SW 1271 (cell line): ENCODE measurements at places on chromosomes 12 and 14.

- no peak for DNase-seq
Observed at GRCh38 chr12:59075968-59076490, 155.7 kb upstream of the LRIG3 start.

GRCh38 chr12:98738539-98738938 lies 93.4 kb downstream of the APAF1 start:
- DNase-seq, result no peak

DNA sequence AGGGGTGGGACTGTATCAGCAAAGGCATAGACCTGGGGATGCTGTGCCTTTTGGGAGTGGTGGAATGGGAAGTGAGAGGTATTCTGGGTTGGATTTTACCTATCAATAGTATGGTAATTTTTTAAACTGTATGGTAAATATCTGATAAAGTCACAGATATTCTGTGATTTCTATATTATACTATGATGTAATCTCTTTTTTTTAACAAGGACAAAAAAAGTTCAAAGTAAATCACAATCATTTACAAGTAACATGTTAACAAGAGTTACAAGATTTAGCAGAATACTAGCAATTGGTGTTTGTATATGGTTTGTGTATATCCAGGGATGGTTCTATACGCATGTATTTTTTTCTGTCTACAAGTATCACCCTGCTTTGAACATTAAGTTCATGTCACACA lies 56.0 kb downstream of the BMAL2 start:
- no peak for DNase-seq

DNA sequence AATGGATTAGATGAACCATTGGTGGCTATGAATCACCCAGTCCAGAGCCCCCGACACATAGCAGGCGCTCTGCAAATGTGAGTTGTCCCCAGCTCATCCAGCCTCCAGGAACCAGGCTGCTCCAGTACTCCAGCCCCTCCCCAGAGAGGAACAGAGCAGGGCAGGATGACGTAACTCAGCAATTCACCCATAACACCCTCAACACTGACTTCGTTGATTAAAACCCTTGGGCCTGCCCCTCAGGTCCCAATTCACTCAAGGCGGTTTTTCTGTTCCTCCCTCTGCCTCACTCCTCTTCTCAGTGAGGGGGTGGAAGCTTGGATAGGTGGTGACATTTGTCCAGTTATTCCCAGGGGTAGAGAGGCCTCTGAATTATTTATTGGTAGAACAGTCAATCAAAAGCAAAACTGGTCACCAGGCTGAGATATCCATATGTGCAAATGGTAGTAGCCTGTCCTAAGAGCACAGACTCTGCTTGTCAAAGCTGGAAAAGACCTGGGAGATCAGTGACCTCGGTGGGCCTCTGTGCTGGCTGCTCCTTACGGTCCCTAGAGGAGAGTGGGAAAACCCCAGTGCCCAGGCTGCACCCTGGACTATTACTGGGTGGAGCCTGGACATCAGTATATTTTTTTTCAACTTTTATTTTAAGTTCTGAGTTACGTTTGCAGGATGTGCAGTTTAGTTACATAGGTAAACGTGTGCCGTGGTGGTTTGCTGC lies 97.0 kb downstream of the CMKLR1 start:
- no peak for DNase-seq

GRCh38 chr12:51381226-51382079 lies 9.8 kb downstream of the GALNT6 start:
- DNase-seq, result no peak

DNA sequence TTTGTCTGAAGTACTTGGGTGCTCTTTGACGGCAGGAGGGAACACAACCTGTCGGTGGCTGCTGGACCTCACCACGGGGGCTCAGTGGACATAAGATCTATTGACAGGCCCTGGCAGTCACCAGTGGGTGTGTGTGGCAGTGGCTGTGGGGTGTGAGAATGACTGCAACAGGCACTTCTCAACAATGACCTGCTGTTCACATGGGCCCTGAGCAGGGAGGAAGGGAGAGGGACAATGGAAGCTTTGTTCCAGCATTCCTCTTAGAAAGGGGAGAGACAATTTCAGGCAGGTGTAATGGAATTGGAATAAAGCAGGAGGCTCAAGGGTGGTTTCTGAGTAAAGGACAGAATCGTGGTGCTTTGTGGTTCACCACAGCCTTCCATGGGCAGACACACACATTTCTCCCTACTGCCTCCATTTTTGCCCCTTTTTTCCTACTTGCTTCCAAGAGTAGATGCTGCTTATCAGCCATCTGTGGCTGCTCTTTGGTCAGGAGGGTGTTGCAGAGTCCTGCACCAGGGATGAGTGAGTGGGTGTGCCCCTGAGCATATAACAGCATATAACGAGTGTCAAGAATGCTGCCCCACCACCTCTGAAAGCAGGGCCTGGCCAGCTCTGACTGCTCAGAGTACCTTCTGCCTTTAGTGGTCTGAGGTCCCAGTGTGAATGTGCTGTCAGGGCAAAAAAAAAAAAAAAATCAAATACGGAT lies 267.7 kb downstream of the RASSF9 start:
- no peak for DNase-seq

DNA sequence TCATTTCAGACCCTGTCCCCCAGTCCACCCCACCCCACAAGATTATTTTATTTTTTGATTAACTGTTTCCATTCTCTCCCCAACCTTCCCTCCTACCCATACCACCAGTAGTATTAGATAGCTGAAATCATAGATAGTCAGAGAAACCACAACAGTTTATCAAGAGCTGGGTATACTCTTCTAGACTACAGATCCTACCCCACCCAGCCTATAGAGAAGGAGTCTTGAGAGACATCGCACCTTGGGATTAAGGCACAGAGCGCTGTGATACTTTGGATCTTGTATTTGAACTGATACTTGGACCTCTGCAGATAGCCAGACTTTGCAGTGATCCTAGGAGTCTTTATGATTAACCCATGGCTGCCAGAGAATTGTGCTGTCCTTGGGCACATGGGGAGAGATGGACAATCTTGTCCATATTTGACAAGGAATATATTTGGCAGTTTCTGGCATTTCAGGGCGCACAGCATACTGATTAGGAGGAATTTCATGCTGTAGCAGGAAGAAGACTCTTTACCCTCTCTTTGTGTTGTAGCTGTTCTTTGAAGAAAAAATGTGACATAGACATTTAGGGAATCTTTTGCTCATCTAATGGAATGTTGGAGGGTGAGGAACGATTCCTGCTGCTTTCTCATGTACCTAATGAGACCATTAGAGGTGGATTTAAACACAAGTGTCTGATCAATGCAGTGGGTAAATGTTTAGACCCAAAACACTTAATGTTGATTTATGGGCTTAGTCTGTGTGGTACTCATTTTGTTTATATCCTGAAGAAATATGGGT lies 982 bp downstream of the RBMS2 start:
- DNase-seq, result peak; percentile 49

DNA sequence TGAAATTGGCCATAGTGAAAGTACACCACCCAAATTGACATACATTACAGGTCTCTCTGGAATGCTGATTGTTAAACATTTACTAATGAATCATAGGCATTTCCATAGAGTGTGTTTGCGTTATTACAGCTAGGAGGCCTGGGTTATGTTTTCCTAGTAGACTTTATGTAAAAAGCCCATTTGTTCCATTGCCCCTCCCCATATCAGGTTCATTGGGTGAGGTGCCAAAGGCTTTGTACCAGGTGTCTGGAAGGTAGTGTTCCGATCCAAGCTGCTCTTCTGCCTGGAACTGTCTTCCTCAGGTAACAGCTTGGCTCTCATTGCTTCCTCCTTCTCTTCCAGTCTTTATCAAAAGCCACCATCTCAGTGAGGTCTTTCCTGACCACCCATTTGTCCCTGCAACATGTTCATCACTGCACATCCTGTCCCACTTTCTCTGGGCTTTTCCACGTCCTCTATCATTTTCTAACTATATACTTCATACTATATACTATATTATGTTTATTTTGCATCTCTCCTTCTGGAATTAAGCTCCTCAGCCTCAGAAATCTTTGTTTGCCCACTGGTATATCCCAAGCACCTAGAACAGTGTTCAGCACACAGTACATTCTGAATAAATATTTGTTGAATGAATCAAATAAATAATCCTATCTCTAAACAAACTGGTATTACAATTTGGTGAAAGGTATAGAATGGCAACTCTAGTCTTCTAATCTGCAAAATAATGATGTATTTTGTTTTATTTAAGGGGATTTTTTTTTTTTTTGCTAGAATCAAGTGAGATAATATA lies 252.3 kb downstream of the KTN1 start:
- DNase-seq, result no peak

- no peak for DNase-seq
Observed at GRCh38 chr12:49777800-49778748, 36.7 kb downstream of the TMBIM6 start.

- DNase-seq, result no peak
Observed at GRCh38 chr14:100085462-100085861, 20.2 kb downstream of the EVL start.

GRCh38 chr14:69626132-69626500 lies 14.7 kb downstream of the SUSD6 start:
- no peak for DNase-seq

DNA sequence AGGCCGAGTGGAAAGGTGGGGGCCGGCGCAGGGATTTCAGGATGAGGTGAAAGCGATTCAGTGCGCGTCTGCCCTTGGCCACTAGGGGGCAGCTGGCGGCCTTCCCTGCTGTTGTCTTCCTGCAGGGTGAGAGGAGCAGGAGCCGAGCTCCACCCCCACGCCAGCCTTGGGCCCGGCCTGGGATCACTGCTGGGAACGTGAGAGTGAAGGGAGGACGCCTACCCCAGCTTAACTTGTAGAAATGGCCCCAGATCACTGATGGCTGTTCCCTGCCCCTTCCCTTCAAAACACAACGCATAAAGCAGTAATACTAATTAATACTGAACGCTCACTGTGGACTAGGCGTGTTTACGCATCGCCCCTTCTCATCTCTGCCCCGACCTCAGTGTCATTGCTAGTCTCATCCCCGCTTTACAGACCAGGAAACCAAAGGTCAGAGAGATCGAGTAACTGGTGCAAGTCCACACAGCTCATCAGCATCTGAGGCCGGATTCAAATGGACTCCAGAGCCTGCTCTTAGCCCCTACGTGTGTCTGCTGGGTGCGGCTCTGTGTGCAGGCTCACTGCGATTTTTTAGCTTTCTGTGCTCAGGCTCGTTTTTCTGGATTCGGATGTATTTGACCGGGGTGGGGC lies 24.3 kb downstream of the MVK start:
- DNase-seq, result peak; percentile 75

GRCh38 chr14:94713115-94713514 lies 56.8 kb downstream of the GSC start:
- DNase-seq, result no peak

- no peak for DNase-seq
Observed at GRCh38 chr14:32183151-32184058, 18.4 kb upstream of the RNU6-7 start.

DNA sequence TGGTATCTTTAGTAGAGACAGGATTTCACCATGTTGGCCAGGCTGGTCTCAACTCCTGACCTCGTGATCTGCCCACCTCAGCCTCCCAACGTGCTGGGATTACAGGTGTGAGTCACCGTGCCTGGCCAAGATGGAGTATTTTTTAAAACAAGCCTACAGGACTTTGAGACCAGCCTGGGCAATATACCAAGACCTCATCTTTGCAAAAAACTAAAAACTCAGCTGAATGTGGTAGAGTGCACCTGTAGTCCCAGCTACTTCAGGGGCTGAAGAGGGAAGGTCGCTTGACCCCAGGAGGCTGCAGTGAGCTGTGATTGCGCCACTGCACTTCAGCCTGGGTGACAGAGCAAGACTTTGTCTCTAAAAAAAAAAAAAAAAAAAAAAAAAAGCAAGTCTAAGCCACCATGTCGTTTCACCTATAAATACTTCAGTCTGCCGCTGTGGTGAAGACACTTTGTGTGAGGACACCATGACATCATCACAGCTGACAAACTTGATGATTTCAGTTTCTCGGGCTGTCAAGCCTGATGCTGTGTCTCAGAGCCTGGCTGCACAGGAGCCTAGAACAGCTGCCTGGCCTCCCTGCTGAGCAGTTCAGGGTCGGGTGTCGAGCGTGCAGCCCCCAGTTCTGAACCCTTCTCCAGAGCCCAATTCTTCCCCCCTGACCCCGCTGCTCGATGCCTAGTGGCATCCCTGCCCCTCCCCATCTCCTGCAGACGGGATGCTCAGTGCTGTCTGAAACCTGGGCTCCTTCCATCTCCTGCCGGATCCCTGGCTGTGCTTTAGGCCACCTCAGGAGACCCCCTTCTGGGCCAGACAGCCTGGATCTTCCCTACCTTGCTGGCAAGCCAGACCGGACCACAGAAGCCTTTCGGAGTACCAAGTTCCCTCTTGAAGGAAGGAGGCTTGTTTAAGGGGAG lies 119.2 kb upstream of the EVL start:
- DNase-seq, result no peak
